ENCODE measurements at places on chromosomes 13 and 19.

DNA sequence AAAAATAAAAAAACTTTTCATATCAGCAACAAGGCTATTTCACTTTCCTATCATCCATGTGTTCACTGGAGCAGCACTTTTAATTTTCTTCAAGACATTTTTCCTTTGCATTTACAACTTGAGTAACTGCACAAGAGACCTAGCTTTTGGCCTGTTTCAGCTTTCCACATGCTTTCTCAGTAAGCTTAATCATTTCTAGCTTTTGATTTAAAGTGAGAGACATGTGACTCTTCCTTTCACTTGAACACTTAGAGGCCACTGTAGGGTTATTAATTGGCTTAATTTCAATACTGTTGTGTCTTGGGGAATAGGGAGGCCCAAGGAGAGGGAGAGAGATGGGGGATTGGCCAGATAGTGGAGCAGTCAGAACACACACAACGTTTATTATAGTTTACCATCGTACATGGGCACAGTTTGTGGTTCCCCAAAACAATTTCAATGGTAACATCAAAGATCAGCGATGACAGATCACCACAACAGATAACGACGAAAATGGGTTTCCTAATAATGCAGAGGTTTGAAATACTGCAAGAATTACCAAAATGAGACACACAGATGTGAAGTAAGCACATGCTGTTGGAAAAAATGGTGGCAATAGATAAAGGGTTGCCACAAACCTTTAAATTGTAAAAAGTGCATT lies 117.6 kb downstream of the GGACT start:
- DNase-seq: no peak

DNA sequence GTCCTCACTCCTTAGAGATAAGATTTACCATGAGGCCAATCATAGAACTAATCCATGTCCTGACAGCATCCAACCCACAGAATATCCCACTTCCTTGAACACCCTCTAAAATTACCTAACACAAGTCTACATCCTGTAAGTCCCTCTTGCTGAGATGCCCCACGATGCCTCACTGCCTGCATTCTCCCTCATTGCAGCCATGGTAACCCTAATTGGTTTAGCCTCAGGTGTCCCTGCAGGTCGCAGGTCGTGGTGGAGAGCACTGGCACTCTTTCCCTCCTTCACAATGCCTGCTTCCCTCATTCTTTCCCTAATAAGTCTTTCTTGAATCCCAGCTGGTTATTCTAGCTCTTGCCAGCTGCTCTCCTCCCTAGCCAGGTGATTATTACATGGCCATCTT lies 35.3 kb upstream of the MYO16 start:
- no peak for DNase-seq

- no peak for DNase-seq
Measured at GRCh38 chr13:64746845-64747244, 2483.3 kb downstream of the PCDH9 start.

GRCh38 chr19:30754162-30754561 lies 382.0 kb downstream of the ZNF536 start:
- DNase-seq: no peak

DNA sequence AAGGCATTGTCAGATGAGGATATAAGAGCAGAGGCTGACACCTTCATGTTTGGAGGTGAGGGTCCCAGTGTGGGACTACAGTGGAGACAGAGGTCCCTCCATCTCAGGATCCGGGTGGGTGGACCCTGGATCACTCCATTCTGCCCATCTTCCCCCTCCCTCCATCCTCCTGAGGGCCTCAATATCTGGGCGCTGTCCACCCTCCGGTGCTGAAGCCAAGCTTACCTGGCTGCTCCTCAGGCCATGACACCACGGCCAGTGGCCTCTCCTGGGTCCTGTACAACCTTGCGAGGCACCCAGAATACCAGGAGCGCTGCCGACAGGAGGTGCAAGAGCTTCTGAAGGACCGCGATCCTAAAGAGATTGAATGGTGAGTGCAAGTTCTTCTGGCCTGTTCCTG lies 11.9 kb downstream of the CYP4F12 start:
- no peak for DNase-seq

DNA sequence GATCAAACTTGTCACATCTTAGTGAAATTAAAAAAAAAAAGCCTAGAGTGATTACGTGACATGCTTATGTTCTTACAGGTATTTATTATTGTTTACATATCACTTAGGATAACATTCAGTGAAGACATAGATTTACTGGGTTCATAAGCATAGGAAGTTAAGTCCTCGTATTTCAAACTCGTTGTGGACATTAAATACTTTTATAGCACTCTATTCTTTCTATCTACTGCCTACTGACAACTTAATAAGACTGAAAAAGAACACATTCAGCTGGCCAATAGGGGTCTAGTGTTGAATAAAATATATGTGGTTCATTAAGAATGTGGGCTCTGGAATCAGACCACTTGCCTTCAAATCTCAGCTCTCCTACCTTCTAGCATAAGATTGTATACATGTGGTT lies 1927.4 kb downstream of the PCDH9 start:
- no peak for DNase-seq

- DNase-seq: peak; percentile 44
Measured at GRCh38 chr19:4976401-4977298, 7.7 kb downstream of the KDM4B start.

DNA sequence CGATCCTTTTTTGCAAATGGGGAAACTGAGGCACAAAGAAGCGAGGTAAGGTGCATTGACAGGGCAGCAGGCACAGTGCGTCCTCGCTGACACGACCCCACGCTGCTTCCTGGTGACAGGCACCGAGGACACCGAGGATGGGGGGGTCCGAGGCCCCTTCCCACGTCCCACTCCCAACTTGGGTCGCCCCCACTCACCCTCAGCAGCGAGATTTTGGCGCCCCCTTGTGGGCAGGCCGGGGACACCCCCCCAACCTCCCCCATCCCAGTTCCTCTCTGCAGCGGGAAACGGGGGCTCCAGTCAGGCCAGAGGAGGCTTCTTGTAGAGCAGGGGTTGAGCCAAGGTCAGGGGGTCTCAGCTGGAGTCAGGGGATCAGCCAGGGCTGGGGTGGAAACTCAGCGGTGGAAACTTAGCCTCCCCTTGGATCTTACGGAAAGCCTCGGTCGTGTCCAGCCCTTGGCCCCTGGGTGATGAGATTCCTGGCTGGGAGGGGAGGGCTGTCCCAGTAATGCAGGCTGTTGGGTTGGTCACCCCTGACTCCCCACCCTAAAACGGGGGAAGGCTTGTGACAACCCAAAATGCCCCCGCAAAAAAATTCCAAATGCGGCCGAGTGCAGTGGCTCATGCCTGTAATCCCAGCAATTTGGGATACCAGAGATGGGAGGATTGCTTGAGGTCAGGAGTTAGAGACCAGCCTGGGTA lies 8.2 kb downstream of the SMIM24 start:
- DNase-seq: no peak

GRCh38 chr19:16458391-16459341 lies 13.1 kb downstream of the EPS15L1 start:
- DNase-seq: no peak

- DNase-seq: no peak
Measured at GRCh38 chr19:50384685-50385535, 763 bp downstream of the POLD1 start.

DNA sequence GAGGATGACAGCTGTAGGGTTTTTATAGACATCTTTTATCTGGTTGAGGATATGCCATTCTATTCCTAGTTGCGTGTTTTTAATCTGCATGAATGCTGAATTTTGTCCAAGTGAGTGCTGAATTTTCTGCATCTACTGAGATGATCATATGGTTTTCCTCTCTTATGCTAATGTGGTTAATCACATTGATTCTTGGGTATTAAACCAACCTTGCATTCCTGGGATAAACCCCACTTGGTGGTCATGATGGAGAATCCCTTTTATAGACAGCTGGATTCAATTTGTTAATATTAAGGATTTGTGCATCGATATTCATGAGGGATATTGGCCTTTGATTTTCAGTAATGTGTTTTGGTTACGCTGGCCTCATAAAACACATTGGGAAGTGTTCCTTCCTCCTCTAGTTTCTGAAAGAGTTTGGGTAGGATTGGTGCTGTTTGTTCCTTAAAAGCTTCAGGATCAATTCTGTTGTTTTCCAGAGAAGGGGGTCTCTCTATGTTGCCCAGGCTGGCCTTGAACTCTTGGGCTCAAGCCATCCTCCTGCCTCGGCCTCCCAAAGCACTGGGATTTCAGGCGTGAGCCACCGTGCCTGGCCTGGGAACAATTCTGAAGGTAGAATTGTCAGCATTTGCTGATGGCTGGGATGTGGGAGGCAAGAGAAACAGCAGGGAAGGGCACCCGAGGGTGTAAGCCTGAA lies 7.3 kb upstream of the LINGO3 start:
- no peak for DNase-seq

GRCh38 chr13:111868716-111869115 lies 198.2 kb upstream of the SOX1 start:
- DNase-seq: no peak

DNA sequence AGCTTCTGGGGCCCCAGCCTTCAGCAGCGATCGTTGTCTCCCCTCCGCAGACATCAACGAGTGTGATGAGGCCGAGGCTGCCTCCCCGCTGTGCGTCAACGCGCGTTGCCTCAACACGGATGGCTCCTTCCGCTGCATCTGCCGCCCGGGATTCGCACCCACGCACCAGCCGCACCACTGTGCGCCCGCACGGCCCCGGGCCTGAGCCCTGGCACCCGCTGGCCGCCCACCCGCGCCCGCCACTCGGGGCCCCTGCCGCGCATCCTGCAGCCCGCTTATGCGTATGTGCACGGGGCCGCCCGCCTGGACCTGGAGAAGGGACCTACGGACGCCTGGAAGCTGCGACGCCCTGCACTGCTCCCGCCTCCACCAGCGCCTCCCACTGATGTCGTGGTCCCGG lies 28.2 kb downstream of the LTBP4 start:
- DNase-seq: no peak

GRCh38 chr19:46040952-46041500 lies at the start of gene IGFL4:
IGFL4 (minus strand) TSS chr19:46041002; CDS start chr19:46040962, 40 bp downstream.
- DNase-seq: no peak

DNA sequence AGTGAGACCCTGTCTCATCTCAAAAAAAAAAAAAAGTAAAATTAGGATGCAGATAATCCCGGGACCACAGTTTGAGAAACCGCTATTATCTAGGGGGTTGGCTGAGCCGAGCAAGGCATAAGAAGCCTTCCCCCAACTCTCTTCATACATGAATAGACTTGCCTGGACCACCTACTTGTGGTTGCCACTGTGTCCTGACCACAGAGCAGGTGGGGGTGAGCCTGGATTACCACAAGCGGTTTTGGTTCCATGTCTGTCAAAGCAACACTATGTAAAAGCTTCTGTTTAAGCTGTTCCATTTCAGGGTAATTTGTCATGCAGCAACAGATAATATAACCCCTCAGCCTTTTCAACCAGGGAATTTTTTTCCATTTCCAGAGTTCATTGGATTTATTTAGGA lies 3.3 kb upstream of the NAPA start:
- DNase-seq: no peak

DNA sequence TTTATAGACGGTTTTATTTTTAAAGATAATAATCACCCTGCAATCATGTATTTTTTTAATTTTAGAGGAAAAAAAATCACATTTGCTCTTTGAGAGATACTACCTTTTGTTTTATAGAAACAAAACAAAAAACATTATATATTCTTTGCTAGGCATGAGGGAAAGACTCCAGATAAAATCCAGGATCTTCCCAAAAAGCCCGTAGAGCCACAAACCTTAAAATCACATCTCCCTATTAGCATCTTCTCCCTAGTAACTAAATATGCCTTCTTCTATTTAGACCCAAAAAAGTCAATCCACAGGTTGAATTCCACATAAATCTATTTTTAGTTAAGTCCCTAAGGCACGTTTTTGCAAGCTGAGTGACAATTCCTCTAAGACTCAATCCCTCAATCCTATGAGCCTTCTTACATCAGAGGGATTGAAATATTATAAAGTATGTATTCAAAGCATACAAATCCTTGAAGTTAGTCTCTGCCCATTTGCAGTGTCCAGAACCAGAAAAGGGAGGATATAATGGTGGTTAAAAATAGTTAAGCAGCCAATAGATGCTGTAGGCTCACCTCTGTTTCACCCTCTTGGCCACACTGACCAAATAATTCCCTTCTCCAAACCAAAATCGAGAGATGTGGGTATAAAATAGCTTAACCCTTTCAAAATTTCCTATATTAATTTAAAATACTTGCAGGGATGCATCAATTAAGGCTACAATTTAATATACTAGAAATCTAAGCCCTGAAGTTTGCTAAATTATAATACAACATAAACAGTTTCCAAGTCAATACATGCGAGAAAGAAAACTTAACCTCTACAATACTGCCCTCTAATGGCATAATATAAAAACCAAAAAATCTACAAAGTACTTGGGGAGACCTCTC lies 64.0 kb downstream of the SERP2 start:
- DNase-seq: no peak

DNA sequence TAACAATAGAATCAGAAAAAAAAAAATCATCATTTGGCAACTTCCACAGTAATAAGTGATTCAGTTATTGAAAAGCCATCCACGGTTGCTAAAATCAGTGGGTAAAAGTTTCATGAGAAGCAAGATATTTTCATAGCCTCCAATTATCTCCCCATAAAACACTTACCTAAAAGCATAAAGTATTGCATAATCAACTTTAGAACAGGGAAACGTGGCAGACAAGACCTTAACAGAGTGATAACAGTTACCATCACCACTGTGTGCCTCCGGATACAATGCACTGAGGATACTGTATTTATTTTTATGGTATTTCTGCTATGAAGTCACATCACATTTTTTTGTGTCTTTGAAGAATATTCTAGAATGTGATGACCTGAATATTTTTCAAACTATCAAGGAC lies 37.0 kb downstream of the ABCC4 start:
- DNase-seq: no peak

GRCh38 chr19:42154471-42155323 lies 22.5 kb upstream of the POU2F2 start:
- no peak for DNase-seq

DNA sequence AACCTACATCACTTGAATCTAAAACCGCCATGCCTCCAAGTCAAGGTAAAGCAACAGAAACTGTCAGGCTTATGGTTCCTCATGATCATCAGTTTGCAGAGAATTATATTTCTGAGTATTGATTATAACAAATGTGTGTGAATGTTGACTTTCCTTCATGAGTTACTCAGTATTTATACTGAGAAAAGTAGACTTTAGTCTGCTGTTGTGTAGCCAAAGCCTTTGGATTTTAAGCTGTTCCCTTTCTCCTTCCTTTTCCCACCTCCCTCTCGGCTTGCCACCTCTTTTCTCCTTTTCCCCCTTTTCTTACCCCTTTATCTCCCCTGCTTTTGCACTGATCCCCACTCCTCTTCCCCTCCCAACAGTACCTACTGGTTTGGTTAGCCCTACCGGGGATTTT lies 20.7 kb upstream of the GPR18 start:
- DNase-seq: no peak

DNA sequence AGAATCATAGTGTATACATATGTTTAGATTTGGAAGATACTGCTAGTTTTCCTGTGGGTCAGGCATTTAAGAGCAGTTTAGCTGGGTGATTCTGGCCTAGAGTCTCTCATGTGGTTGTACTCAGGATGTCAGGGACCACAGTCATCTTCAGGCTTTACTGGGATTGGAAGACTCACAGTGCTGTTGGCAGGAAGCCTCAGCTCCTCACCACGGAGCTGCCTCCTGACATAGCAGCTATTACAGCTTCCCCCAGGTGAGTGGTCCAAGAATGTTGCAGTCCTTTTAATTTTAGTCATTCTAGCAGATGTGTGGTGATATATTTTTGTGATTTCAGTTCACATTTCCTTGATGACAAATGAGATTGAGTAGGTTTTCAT lies 16.9 kb upstream of the GPR18 start:
- DNase-seq: no peak

Data from head of caudate nucleus (tissue), 42 donors.